ENCODE measurements at places on chromosomes 3 and 15.

- DNase-seq = no peak
Observed at GRCh38 chr3:4030624-4031023, 231.4 kb downstream of the LRRN1 start.

DNA sequence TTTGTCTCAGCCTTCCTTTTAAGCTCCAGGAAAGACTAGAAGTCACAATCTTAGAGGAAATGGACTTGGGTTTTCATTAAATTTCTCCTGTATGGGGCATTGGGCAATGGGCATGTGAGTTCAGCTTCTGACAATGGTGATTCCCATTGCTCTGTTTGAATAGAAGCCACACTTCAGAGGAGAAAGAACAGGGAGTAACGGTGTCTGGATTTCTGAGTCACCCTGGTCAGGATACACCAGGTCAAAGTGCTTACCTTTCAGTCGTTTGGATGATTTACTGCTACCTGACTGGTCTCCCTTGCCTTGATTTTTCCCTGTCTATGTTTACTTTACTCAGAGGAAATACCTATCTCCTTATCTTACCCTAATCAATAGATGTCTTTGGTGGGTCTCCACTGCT lies 111.7 kb upstream of the VEPH1 start:
- DNase-seq = no peak

GRCh38 chr3:153314038-153314437 lies 152.0 kb downstream of the RAP2B start:
- no peak for DNase-seq

- DNase-seq = no peak
Observed at GRCh38 chr15:49314716-49315115, 108.3 kb upstream of the FGF7 start.

DNA sequence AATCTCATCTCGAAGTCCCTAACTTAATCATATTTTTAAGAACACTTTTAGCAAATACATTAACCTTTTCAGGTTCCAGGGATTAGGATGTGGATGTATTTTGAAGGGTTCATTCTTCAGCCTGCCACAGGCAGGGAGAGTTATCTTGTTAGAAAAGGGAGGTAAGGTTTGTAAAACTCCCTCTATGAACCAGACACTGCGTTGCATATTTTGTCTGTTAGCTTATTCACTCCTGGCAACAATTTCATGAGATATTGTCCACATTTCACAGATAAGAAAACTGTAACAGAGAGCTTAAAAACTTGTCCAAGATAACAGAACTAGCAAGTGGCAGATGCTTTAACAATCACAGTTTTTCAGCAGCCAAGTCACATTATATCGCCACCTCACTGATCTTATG lies 155.4 kb downstream of the DIPK2A start:
- DNase-seq = no peak

Data from H1 (cell line).